ENCODE measurements at places on chromosomes 4 and X. TPM values are rescaled to one million over a fixed set of nuclear protein-coding genes. Genes with fewer than 3 reads are reported as not detected.

Gene SLIT2
- 0.43 TPM for total RNA-seq

Gene DGAT2L6
- not detected for total RNA-seq

Gene MAGEB1
- total RNA-seq: not detected

Gene RPL36A
- total RNA-seq: 999 TPM

Gene CCDC158
- 0.34 TPM for total RNA-seq

Gene NUDT6
- total RNA-seq: 7.0 TPM

Gene SSX4
- total RNA-seq: not detected

Gene GSX2
- total RNA-seq: not detected

Gene FAM9C
- total RNA-seq: not detected

Gene TDO2
- total RNA-seq: under 0.01 TPM

Gene EPHA5
- total RNA-seq: not detected

Gene PGAM4
- not detected for total RNA-seq

Gene TLR7
- total RNA-seq: not detected

Gene RBMXL3
- not detected for total RNA-seq

Gene GDPD2
- 1.0 TPM for total RNA-seq

Gene DHX15
- total RNA-seq: 138 TPM

Gene CXCL8
- total RNA-seq: 8.5 TPM

Gene UCP1
- not detected for total RNA-seq

Gene SLC25A5
- total RNA-seq: 354 TPM

Gene SPON2
- 3.1 TPM for total RNA-seq

Gene CT45A2
- total RNA-seq: not detected

Gene DCK
- 15.4 TPM for total RNA-seq

Gene SLC7A11
- 291 TPM for total RNA-seq

Gene CMC4
- total RNA-seq: 9.0 TPM

Gene MTMR8
- 1.1 TPM for total RNA-seq

Gene SLC38A5
- total RNA-seq: 150 TPM

Gene TMPRSS11E
- 14.5 TPM for total RNA-seq

Gene NAT8L
- total RNA-seq: 0.36 TPM

Gene TLR8
- total RNA-seq: not detected

Gene PNMA3
- total RNA-seq: not detected

Gene FSTL5
- total RNA-seq: not detected

Gene PROM1
- 0.34 TPM for total RNA-seq

Gene CYLC1
- not detected for total RNA-seq

Gene SPP1
- total RNA-seq: not detected

Gene PRR32
- not detected for total RNA-seq

Gene HGFAC
- 0.21 TPM for total RNA-seq

Gene FAM149A
- total RNA-seq: 1.7 TPM

Gene CASK
- 142 TPM for total RNA-seq

Gene ALAS2
- not detected for total RNA-seq

Gene BBS12
- total RNA-seq: 4.9 TPM

Gene BGN
- not detected for total RNA-seq

Gene FGF5
- 15.2 TPM for total RNA-seq

Gene DUX4
- total RNA-seq: not detected

Gene GYPE
- not detected for total RNA-seq

Gene TCP11X2
- not detected for total RNA-seq

All from nasal cavity respiratory epithelium epithelial cell of viscerocranial mucosa (primary cell).